GF-D8 (cell line): ENCODE measurements at places on chromosomes 2 and 18.

DNA sequence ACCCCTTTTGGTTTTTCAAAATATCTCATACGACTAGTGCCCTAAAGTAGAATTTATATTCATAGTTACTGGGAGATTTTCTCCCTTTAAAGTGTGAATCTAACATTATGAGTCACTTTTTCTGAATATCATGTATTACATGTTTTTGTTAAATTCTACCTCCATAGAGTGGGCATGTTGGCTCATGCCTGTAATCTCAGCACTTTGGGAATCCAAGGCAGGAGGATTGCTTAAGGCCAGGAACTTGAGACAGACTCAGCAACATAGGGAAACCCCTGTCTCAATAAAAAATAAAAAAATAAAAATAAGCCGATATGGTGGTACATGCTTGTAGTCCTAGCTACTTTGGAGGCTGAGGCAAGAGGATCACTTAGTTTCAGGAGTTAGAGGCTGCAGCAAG lies 45.3 kb upstream of the UNC80 start:
- DNase-seq: no peak

- DNase-seq: no peak
Observed at GRCh38 chr2:70044290-70045040, 42.8 kb upstream of the PCBP1 start.

DNA sequence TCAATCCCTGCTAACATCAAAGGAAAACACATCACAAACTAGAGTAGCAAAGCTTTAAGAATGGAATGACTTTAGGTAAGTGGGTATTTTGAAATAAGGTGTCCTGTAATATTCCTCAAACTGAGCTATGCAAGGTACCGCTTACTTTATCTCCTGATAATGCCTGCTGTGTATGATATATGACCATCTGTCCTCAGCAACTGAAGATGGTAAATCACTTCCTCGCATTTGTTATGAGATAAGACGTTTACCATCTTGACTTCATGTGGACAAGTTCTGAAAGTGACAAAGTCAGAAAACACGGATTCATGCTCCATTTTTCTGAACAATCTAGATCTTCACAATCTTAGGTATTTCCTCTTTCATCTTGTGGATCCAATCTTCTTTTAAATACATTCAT lies 49.3 kb upstream of the PTPRM start:
- DNase-seq: no peak

DNA sequence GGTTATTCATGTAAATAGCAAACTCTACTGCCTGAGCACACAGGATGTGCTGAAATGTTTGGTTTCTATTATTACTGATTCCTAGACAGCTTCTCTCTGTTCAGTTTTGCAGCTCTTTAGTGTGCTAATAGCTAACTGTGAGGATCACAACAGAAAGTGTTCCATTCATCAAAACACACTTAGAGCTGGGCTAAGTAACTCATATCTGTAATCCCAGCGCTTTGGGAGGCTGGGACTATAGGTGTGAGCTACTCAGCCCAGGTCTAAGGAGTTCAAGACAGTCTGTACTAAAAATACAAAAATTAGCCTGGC lies 63.2 kb downstream of the MOGAT1 start:
- no peak for DNase-seq

DNA sequence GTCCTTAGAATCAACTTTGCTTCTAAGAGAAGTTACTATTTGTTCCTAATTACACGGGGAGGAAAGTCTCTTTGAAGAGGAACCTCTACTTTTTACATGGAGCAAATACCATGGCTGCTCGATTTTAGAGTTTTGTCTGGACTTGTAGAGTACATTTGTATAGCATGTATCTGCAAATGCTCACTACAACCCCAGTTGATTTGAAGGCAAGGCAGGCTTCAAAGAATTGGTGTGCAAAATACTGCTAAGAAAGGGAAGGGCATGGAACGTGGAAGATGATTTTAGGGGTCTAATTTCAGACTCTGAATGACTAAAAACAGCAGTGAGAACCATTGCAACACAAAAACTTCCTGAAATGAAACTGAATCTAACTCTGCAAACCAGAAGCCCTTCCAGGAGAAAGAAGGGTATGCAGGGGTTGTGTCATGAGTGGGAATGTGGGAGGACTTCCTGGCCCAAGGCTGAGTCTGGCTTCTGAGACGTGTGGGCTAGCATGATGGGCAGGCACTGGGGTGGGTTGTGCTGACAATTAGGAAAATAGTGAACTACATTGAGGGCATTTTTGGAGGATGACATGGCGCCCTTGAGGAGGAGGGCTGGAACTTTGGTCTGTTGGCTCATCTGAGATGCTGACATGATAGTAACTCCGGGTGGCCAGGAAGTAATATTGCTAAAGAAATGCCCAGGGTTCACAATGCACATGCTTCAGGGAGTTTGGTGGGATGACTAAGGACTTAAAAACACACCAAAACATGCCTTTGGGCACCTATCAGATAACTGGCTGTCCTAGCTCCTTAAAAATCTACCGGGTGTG lies 18.9 kb upstream of the IL1R2 start:
- peak; percentile 58 for DNase-seq

GRCh38 chr2:160132761-160133160 lies 67.3 kb downstream of the ITGB6 start:
- no peak for DNase-seq
